COR-L47 (cell line): ENCODE measurements at places on chromosomes 3 and 15.
A peak's percentile ranks its signal among the peaks of the same experiment; 100 is the strongest.

DNA sequence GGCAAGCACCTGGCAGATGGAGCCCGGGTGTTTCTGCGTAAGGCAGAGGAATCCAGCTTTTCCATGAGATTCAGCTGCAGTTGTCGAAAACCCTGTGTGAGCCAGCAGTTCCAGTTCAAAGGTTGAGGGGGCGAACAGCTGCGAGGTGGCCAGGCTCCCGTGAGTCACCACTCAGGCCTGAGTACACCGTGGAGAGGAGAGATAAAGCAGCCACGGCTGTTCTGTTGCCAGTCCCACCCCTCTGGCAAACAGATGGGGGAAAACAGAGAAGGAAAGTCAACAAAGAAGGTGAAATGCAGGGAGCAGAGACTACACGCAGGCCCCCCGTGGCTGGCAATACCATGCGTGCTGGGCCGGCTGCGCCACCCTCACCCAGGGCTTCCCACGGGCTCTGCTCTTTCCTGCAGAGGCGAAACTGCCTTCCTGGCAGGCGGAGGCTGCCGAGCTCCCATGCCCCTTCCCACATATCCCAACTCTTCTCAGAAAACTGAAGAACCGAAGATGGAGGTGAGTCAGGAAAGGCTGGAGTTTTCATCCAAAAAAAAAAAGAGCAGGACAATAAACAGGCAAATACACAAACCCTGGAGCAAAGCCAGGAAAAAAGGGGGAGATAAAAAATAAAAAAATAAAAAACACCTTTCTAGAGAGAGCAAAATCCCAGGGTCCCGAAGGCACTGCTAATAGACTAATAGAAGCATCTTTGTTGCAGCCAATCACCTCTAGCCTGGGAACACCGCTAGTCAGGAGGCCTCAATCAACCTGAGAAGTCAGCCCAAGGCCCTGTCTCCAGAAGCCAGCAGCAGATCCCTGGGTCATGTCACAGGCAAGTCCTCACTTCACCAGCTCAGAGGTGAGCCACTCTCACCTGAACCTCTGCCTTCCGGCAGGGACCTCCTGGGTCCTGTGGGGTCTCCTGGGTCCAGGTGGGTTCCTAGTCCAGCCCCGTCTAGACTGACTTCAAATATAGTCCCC lies 37.7 kb downstream of the FAM174B start:
- DNase-seq: peak; percentile 85

- DNase-seq: no peak
These were observed 38.9 kb upstream of the KIF23 start for GRCh38 chr15:69375151-69375790.

DNA sequence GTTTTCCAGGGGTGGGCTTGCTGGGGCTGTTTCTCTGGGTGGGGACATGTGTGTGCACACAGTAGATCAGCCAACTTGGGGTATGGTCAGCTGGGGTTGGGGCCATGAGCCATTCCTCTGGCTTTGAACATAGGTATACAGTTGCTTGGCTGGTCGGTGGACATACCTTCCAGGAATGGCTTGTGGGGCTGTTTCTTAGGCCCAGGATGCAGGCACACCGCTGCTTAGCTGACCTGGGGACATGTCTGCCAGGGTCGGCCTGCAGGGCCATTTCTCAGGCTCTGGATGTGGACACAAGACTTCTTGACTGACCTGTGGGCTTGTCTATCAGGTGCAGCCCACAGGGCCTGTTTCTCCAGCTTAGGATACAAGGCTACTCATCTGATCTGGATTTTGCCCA lies 130.6 kb downstream of the DOCK3 start:
- DNase-seq: no peak

GRCh38 chr3:108153451-108153981 lies 62.7 kb upstream of the CD47 start:
- DNase-seq: peak; percentile 80

DNA sequence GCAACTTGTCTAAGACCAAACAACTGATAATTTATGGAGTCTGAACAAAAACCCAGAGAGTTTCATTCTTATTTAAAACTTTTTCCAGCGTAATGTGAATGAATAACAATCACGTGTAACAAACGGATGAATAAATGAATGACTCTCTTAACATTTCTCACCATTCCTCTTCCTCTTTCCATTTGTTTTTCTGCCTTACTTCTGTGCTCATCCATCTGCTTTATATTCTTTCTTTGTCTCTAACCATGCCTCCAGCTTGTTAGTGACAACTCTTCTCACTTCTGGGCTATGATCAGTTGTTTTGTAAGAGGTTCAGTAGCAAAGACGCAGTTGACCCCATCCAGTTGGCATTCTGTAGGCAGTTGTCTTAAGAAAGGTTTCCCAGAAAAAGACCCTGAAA lies 133.7 kb upstream of the MB21D2 start:
- DNase-seq: no peak

DNA sequence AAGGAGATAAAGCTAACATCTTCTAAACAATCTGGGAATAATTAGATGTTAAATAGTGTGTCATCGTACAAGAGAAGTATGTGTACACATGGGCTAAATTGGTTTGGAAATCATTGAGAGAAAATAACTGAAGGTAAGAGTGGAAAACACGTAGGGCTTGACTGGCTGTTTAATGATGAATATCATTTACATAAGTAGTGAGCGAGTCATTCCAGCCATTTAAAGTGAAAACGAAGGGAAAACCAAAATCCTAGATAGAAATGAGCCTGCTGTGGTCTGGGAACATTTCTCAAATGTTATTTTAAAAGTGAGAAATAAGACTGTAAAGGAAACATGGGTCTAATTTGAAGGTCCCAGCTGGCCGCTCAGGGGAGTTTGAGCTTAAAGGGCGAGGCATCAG lies 41.9 kb upstream of the KCNMB2 start:
- no peak for DNase-seq

GRCh38 chr15:57323806-57324589 lies 52.3 kb upstream of the CGNL1 start:
- DNase-seq: peak; percentile 95

- no peak for DNase-seq
These were observed 724.7 kb upstream of the ZNF385D start for GRCh38 chr3:22475665-22476240.

DNA sequence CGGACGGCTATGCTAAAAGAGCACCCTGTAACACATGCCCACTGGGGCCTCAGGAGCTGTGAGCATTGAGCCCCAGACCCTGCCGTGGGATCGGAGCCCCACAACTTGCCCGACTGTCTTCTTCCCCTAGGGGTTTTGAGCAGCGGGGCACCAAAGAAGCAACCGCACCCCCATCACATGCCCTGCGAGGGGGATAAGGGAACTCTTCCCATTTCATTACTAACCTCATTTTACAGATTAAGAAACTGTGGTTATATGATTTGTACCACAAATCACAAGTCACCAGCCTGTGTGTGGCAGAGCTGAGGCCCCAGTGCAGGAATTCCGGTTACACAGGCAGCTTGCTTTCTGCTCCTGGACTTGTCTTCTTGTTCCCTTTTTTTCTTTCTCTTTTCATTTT lies 86.2 kb downstream of the CD47 start:
- no peak for DNase-seq

- no peak for DNase-seq
These were observed 36.9 kb upstream of the FRMD4B start for GRCh38 chr3:69422751-69423150.

DNA sequence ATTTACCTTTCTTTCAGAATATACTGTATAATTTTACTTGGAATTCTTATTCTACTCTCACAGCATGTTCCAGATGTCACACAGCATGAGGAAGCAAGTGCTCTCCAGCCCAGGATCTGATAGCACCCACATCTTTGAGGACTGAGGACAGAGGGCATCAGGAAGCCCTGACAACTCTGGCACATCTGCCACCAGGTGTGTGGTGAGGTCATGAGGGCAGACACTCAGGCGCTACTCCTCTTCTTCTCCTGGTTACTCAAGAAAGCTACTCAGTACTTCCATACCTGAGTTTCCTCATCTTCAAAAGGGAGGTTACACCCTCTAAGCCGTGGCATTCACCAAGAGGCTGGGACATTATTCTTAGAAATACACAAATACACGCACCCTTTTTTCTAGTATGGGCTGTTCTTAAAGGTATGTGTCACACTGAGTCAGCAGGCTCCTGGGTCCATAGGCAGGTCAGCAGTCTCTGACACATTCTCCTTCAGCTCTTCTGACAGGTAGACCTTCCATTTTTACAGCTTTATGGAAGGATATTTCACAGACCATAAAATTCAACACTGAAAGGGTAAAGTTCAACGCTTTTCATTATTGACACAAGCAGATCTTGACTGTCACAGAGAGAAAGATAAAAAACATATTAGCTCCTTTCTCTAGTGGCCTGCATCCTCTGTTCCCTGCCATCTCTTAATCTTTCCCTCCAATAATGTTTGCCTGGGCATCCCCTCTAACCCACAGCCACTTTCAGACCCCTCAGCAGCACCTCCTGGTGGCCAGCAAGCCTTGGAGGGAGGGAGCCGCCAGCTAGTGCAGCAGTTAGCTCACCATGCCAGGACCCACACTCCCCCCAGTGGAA lies 103.2 kb upstream of the TJP1 start:
- DNase-seq: peak; percentile 16

- no peak for DNase-seq
These were observed 459.2 kb upstream of the ARRDC4 start for GRCh38 chr15:97501291-97501690.

- DNase-seq: no peak
These were observed 58.7 kb upstream of the ADAMTSL3 start for GRCh38 chr15:83595191-83595590.
